ENCODE measurements at places on chromosomes 3 and 15.

DNA sequence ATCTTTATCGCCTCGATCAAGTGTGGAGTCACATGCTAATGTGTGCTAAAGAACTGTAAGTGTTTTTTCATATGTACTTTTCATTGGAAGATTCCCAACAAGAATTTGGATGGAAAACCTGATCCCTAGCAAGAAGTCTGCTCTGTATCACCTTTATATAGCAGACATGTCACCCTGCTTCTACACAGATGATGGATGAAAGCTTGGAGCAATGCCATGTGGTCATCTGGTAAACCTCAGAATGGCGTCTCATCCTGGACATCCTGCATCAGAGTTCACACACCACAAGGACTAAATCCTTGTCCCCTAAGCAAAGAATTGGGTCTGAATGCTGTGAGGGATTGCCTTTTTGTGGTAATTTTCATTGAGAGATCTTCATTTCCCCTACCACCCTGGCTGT lies 42.1 kb upstream of the CTDSPL start:
- no peak for DNase-seq

- no peak for DNase-seq
Measured at GRCh38 chr3:149673393-149673792, 15.6 kb upstream of the WWTR1 start.

DNA sequence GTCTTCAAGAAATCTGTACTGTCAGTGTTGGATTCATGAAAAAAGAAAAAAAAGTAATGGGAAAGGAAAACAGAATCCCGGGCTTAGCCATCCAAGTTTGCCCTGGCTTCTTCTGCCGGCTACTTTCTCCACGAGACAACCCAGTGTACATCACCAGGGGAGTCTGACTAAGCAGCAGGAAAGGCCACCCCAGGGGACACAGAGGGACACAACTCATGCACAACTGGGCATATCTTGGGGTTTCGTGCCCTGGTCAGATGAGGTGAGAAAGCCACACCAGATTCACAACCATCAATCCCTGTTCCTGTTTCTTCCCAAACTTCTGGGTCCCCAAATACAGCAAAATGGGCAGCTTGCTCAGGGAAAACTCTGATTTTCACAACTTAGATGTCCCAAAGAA lies 33.2 kb downstream of the ADAMTS17 start:
- DNase-seq = no peak

- DNase-seq = no peak
Measured at GRCh38 chr3:150275941-150276340, 132.2 kb upstream of the TSC22D2 start.

DNA sequence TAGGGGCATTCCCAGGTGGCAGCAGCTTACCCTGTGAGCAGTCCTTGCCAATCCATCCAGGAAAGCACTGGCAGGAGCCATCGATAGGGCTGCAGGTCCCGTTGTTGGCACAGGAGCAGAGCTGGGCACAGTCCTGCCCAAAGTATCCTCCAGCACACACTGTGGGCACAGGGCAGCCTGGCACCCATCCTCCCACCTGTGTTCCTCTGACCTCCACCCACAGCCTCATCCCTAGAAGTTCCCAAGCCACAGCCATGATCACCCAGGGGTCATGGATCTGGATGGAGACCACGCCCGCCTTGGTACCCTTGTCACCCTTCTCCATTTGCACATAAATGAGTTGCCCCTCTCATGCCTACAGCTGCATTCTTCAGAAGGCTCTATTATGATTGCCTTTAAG lies 48.6 kb downstream of the RAB11A start:
- no peak for DNase-seq

- DNase-seq = no peak
Measured at GRCh38 chr15:55970286-55970685, 23.1 kb downstream of the NEDD4 start.

DNA sequence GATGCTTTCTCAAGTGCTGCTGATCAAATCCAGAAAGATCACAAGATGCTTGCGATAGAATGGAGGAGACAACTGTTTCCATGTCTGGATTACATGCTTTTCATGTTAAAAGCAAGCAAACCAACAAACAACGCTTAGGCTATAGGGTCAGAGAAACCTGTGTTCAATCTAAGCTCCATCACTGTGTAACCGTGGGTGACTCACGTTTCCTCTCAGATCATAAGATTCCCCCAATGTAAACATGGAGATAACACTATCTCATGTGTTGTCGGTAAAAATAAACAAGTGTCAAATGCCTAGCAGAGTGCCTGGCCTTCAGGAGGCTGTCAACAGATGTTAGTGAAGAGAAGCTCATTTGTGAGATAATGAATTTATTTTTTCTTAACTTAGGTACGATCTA lies 907.8 kb downstream of the NTRK3 start:
- DNase-seq = no peak

GRCh38 chr15:57031605-57032004 lies 113.2 kb downstream of the TCF12 start:
- DNase-seq = no peak

Data from amniotic stem cell (primary cell).